AG10803 (cell line): ENCODE measurements at places on chromosomes 5 and 9.

DNA sequence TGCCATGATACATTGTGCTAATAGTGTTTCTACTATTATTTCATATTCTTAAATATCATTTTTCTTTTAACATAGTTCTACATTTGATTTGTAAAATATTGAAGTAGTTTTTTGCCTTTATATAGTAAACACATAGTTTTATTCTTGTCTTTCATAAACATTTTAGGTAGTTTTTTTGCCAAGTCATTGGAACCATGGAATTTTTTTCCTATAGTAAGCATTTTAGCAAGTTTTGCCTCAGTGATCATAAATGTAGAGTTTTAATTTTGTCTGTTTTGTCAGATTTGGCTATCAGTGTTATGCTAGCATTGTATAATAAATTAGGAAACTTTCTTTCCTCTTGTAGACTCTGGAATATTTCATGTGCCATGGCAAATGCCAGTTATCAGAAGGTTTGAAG is 137.1 kb upstream of the LPAR1 start:
- no peak for DNase-seq

DNA sequence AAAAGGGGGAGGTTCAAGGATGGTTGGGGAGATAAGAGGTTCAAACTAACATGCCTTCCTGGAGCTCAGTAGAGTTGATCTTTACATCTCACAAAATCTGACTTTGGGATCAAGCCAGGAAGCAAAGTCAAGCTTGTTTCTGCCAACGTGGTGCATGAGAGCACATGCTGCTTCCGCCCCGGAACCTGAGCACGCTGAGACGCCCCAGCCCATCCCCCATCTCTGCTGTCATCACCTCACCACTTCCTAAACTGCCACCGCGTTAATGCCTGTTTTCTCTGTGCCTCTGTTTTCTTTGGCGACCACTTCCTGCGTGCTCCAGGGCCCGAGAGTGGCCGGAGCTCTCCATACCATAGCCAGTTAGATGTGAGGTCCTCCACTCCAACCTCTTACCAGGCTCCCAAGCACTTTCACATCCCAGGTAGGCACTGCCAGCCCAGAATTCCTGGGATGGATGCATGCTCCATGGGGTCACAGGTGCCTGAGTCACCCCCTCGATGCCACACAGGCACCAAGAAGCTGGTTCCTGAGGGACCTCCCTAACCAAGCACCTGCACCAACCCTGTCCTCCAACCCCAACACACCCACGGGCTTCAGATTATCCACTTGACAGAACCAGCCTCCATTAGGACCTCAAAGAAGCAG is 31.2 kb upstream of the AFAP1L1 start:
- DNase-seq, result no peak

DNA sequence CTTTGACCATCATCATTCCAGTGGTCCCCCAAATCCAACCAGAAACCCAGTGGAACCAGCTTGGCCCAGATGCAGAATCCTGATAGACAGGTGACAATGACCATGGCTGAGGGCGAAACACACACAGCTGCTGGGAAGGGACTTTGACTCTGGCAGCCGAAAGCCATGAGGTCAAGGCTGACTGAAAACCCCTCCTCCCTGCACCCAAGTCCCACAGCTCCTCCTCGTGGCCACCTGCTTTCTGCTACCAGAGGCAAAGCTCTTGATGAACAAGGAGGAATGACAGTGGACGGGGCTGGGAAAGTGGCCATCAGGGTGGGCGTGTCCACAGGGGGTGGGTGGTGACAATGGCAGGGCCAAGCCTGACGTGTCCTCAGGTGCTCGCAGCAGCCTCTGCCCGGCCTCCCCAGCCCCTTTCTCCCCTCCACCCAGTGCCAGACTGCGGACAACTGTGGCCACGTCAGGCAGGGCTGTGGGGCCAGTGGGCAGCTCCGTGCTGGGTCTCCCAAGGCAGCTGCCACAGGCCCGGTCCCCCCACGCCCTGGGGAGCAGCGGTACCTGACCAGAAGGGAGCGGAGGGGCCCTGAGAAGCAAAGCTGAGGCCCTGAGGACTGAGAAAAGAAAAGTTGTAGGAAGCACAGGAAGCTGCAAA is 30.8 kb upstream of the SARDH start:
- DNase-seq, result no peak

DNA sequence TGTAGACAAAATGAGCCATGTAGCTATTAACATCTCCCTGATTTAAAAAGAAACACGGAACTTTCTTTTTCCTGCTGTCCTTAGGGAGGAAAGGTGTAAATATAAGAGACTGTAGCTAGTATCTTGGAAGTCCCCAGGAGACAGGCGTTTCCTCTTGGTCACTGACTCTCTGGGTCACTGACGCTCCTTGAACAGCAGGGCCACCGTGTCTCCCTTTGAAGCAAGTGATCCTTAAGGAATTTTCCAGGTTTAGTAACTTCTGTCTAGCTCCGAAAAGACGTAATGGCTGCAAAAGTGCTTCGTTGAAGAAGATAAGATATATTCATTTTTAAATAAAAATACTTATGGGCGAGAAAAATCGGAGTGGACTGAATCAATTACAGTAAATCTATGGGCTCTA is 745 bp upstream of the CLTA start:
- DNase-seq, result no peak

- no peak for DNase-seq
These were observed 71.5 kb downstream of the HSPA4 start for GRCh38 chr5:133123297-133123696.

- DNase-seq, result no peak
These were observed 154.0 kb downstream of the FBN2 start for GRCh38 chr5:128384068-128384467.

DNA sequence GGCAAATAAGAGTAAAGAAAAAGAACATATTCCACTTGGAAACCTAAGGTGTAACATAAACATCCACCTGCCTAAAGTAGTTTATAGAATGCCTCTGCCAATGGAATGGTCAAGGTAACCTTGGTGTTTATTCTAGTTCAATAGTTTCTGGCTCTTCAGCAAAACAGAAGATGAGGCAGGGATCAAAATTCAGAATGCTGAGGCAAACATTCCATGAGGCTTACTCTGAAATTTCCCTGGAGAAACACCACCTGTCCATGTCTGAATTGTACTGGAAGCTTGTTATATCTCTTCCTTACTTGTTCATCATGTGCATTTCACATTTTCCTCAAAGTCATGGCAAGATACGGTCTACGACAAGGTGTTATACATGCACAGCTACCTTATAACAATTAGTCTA is 1862.4 kb upstream of the ACO1 start:
- no peak for DNase-seq

DNA sequence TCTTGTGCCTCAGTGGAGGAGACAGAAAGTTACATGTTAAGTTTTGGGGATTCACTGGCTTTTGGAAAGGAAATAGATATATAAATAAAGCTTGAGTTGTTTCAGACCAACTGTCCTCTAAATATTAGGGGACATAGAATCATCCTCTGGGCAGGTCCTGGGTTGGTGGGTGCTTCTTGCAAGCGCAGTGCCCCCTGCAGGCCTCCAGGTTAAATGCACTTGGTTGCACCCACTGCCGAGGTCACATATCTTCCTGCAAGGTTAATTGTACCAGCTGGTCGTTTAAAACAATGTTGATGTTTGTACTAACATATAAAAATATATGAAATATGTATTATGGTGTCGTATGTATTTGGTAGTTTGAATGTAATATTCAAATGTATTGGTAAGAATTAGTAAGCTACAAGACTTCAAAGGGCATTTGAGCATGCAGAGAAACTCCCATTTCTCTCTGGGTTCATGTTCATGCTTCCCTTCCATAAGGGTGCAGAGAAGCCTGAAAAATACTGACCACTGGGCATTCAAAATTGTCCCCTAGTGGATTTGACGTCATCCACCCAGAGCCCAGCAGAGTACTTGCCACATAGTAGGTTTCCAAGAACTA is 87.0 kb downstream of the ZNF618 start:
- peak; percentile 44 for DNase-seq

DNA sequence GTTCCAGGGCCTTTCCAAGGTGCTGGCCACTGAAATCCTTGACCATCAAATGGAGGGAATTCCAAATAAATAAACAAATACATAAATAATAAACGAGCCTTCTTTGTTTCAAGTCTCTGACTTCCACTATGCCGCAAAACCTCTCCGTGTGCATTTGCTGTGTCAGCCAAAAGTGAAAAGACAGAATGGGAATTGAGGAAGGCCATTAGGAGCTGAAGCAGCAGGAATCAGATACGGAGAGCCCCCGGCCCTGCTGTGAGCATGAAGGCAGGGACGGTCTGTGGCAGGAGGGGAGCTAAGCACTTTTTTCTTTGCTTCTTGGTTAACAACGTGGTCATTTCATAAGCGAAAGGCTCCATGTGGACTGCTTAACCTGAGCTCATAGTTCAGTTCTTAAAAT is 26.1 kb downstream of the PLPPR1 start:
- no peak for DNase-seq

- no peak for DNase-seq
These were observed 2.1 kb downstream of the SLC6A3 start for GRCh38 chr5:1443171-1443570.

DNA sequence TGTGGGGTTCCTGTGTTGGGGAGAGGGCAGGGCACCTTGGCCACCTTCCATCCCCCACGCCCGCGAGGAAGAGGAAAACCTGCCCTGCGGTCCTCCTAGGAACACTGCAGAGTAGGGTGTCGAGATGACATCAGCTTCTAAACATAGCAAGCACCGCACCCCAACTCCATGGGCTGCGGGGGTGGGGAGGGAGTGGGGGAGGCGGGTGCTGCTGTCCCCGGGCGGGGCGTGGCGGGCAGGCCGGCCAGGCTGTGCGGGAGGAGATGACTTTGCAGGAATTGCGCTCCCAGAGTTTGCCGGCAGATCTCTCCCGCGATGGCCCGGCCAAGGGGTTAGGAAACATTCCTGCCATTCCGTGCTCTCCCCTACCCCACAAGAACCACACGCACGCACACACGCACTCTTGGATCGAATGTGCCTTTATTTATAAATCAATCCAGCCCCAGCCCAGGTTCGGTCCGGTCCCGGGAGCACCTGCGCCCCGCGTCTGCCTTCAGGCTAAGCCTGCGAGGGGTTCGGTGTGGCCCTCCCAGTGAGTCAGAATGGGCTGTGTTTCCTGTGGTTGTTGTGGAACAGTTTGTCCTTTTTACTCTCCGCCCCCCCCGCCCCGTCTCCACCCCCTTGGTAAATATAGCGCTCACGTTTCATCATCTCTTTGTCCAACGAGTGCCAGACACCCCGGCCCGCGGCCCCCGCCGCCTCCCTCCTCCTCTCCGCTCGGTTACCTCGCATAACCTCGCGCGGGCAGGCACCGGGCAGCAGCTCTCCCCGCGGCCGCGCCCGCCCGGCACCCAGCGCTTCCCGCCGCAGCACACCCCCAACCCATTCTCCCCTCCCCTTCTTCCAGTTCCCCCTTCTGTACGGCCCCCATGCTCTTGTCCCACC is 5.3 kb upstream of the KLF9 start:
- DNase-seq, result peak; percentile 98

DNA sequence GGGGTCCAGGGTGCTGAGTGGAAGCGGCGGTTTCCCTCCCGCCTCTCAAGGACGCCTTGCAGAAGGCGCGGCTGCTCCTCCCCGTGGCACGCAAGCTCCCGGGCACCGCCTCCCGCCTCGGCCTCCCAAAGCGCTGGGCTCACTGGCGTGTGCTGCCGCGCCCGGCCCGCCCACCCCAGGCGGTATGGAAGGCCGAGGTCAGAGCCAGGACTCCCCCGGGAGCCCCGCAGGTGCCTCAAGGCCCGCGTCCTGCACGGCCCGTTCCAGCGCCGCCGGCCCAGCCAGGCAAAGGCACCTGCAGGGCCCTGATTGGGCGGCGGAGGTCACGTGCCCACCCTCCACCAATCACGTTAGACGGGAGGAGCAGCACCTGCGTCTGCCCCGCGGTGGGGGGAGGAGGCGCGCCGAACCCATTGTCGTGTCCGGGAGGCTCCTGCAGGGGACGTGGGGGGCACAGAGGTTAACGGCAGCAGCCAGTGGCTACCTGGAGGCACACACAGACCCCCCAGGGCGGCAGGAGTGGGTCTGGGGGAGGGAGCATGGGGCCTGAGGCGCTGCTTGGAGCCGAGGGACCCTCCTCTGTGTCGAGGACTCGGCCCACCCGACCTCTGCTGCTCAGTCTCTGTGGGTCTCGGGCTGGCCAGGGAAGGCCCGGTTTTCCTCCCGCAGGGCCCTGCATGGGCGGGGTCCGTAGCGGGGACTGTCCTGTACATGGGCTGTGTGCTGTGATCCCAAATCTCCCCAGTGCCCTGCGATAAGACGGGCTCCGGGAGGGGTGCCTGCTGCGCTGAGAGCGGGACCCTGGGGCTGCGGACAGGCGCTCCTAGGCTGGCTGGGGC is 2.0 kb upstream of the LCN12 start:
- peak; percentile 63 for DNase-seq

DNA sequence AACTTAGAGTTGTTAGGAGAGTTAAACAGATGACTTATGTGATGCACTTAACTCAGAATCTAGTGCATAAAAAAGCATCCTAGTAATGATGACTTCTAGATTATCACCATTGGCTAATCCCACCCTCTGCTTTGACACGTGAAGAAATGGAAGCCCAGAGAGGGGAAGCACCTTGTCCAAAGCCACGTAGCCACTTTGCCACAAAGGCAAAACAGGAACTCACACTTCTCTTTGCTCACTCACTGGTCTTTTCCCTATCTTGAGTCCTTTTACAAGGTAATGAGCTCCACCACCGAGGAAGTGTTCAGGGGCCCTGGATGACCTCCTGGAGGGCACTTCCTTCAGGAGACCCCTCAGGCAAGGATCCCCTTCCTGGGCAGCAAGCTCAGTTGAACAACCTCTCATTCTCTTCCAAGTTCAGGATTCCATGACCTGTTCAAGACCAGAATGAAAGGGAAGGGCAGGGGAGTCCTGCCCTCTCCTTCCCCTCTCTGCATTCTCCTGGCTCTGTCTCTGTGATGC is 89.7 kb downstream of the HRH2 start:
- DNase-seq, result no peak

DNA sequence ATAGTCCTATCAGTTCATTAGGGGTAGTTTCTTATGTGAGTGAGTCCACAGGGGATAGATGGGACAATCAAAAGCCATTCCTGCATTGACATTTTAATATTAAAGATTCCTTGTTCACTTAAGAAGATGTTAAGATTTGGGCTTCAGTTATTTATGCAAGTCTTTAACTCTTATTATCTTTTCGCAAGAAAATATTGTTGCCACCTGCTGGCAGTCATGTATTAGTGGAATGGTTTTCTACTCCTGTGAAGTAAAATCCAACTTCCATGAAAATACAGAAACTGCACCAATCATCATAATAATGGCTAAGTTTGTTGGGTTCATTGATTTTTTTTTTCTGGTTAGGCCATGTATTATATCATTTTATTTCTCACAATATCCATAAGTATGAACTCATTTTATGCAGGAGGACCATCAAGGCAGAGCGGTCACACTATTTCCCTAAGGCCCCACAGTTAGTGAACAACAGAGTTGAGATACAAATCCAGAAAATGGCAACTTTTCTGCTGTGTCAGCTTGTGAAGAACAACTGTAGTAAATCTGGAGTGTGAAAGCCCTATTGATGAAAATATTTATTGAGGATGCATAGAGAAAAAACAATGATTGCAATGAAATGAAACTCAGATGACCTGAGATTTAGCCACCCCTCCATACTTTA is 88.5 kb upstream of the TXNDC8 start:
- peak; percentile 42 for DNase-seq
